ENCODE measurements at places on chromosomes 6 and 20.

GRCh38 chr6:47135772-47136171 is 93.6 kb upstream of the ADGRF1 start:
- peak; percentile 40 for DNase-seq

- peak; percentile 70 for DNase-seq
Observed at GRCh38 chr20:7015257-7015656, 247.8 kb downstream of the BMP2 start.

- no peak for DNase-seq
Observed at GRCh38 chr6:65633501-65633900, 73.5 kb downstream of the EYS start.

DNA sequence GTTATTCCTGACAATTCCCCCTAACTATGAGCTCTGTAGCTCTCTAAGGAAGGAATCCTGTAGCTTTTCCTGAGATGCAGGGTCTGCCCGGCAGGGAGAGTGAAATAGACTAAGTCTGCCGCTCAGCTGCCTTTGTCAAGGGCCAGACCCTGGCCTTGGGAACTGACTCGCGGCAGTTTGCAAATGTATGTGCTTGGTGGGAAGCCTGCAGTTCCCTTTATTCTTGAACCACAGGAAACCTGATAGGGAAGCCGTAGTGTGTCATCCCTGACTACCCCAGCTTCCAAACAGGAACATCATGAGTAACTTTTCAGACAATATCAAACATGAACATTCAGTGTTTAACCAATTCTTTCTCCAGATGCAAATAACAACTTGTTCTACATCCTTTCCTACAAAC is 78.7 kb upstream of the IFNGR1 start:
- DNase-seq = no peak

DNA sequence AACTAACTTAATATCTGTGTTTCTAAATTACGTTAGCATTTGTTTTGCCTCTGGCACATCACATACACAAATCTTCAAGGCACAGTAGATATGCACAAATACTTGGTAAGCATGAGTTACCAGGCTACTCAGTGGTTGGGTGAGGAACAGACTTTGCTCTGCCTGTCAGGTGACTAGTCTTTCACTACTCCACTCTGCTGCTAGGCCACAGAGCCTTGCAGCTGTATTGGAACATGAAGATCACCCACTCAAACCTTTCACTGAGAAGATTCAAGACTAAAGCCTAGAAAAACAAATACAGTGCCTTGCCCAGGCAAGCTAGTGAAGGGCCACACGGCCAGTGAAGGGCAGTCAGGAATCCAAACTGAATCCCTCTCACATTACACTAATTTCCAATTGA is 47.0 kb downstream of the DTNBP1 start:
- DNase-seq = no peak

DNA sequence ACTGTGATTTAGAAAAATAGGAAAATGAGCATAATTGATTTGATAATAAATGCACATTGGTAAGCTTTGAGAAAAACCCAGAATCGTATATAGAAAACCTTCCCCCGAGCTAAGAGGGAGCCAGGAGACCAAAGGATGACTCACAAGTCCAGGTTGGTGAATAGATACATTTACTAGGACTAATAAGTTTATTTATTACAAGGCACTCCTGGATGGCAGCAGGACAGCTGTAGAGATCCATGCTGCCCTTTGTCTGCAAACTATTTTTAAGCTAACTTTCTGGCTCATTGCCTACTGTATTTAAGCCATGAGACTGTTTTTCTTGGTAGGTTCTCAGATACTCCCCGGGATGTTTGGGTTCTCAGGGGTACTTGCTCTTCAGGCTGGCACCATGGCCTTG is 13.4 kb downstream of the CASP8AP2 start:
- no peak for DNase-seq

Data from NCI-H774 (cell line).